Activated CD4-positive, alpha-beta memory T cell treated with anti-CD3 and anti-CD28 coated beads for 36 hours (primary cell): ENCODE measurements at places on chromosomes 3 and 15. TPM values are rescaled to one million over a fixed set of nuclear protein-coding genes. Genes with fewer than 3 reads are reported as not detected.
A peak's percentile ranks its signal among the peaks of the same experiment; 100 is the strongest.

- peaks cover 4% of the 10 kb centered on the region for H3K4me1 ChIP-seq
- DNase-seq: no peak
- H3K36me3 ChIP-seq: no peaks in the 10 kb centered on the region
- H3K27me3 ChIP-seq: no peaks in the 10 kb centered on the region
These were observed 11.6 kb upstream of the DPH6 start for GRCh38 chr15:35557544-35557943.

KNL1 gene
- 32.8 TPM for total RNA-seq

DNA sequence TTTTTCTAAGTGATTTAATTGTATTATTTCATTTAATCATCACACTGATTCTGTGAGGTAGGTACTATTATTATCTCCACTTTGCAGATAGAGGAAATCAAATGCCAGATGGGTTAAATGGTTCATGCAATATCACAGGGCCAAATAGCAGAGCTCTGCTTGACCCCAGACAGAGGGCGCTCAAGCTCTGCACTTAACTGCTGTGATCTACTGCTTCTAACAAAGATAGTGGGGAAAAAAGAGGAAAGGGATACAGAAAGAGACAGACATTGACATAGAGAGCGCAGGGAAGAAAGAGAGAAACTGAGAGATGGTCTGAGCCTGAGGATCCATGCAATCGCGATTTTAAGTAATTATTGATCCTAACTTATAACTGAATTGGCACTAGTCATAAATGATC lies 279.1 kb upstream of the THRB start:
- H3K4me3 ChIP-seq: no peak overlapping the region
- no peaks in the 10 kb centered on the region for H3K27me3 ChIP-seq
- no peaks in the 10 kb centered on the region for H3K36me3 ChIP-seq
- H3K27ac ChIP-seq: no peak overlapping the region
- DNase-seq: peak; percentile 20

FETUB gene
- total RNA-seq: not detected

- no peaks in the 10 kb centered on the region for H3K27me3 ChIP-seq
- peak; percentile 25 for DNase-seq
- peaks cover 27% of the 10 kb centered on the region for H3K4me1 ChIP-seq
These were observed 3.8 kb upstream of the SLCO3A1 start for GRCh38 chr15:91849749-91850161.
